ENCODE measurements at places on chromosomes 7 and 10. TPM values are rescaled to one million over a fixed set of nuclear protein-coding genes. Genes with fewer than 3 reads are reported as not detected.

Gene FRA10AC1
- 13.2 TPM for total RNA-seq

Gene CPN1
- total RNA-seq, result not detected

Gene RBP3
- total RNA-seq, result not detected

Gene HYAL4
- total RNA-seq, result not detected

Gene NUDCD3
- 105 TPM for total RNA-seq

GRCh38 chr10:58817201-58817846, 304.7 kb downstream of the BICC1 start:
- no peak for DNase-seq
- no peak overlapping the region for H3K4me3 ChIP-seq
- no peaks in the 10 kb centered on the region for H3K27me3 ChIP-seq
- H3K27ac ChIP-seq, result no peak overlapping the region
- peaks cover 58% of the 10 kb centered on the region for H3K4me1 ChIP-seq
- H3K36me3 ChIP-seq, result peaks cover 18% of the 10 kb centered on the region

DNA sequence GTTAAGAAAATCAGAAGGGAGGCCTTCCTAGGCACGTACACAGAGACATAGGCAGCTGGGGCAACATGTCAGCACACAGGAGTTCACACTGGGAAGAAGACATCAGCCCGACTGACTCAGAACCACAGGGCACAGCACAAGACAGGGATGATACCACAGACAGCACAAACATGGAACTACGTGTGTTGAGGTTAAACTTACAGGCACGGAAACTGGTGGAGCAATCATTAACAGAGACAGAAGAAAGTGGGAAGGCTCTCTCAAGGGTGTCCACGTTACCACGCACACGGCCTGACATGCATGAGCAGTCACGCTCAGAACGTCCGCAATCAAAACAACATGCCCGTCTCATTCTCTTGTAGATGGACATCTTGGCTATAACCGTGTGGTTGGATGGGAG, 636.4 kb downstream of the KCNMA1 start:
- no peak for DNase-seq
- H3K4me1 ChIP-seq, result peaks cover 14% of the 10 kb centered on the region
- no peak overlapping the region for H3K27ac ChIP-seq
- peaks cover 4% of the 10 kb centered on the region for H3K36me3 ChIP-seq

DNA sequence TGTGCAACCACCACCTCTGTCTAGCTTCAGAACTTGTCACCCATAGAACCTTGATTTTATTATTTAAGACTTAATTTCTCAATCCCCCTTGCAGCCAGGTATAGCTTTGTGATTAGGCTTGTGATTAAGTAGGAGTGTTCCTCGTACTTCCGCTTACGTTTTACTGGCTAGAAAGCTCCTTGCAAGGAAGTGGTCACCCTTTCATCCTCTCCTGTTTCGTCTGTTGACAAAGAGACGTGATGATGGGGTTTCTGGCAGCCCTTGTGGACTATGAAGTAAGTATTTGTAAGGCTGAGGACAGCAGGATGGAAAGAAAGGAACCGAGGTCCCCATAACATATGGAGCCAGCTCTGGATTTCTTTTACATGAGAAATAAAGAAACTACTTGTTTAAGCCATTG, 86.5 kb upstream of the KDM7A start:
- no peak for DNase-seq
- H3K4me1 ChIP-seq, result no peaks in the 10 kb centered on the region
- peaks cover 7% of the 10 kb centered on the region for H3K27me3 ChIP-seq

DNA sequence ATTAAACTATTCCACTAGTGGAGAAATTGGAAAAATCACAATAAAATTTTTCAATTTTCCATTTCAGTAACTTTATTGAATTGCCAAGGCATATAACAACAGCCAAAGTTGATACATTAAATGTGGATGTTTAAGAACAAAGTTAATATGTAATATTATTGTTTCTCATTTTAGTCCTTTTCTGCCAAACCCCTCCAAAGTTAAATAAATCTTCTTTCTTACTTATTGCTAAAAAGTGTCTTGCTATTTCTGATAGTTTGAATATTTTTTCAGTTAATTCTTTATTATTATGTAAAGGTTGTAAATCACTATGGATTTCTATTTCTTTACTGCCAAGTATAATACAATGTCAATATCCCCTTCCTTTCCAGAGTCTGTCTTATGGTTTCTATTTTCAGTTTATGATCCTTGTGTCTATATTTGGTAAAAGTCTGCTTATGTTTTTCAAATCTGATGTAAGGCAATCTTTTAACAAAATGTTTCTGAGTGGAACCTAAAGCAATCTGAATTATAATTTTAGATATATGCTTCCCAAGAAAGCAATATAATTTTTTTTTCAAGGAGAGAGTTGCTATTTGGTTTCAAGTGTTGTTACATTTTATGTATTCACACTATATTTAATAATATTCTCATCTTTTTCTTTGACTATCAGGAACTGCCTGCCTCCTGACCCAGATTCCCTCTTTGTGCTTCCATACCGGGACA, 80.3 kb upstream of the RHOBTB1 start:
- H3K27me3 ChIP-seq, result peaks cover 11% of the 10 kb centered on the region
- H3K27ac ChIP-seq, result peak overlapping the region; percentile 22
- H3K36me3 ChIP-seq, result no peaks in the 10 kb centered on the region
- no peak overlapping the region for H3K4me3 ChIP-seq
- DNase-seq, result no peak
- H3K4me1 ChIP-seq, result peaks cover 11% of the 10 kb centered on the region

DNA sequence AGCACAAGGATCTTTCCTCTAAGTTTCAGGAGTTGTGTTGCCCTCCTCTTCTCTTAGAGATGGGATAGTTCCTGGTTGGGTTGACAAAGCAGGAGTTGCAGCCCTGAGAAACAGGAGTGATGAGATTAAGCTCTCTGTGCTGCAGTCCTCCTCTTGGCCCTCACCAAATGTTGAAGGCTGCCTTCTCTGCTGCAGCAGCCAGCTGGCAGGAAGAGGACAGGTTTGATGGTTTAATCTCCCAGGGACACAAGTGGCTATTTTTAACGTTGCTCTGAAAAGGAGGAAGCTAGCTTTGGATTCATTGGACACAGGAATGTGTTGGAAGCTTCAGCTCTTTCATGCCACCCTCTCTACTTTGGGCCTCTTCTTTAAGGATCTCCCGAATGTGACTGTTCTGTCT, 9.4 kb downstream of the STRIP2 start:
- no peak for DNase-seq
- peaks cover 4% of the 10 kb centered on the region for H3K36me3 ChIP-seq
- H3K4me3 ChIP-seq, result no peak overlapping the region
- H3K27me3 ChIP-seq, result no peaks in the 10 kb centered on the region

- no peak overlapping the region for H3K4me3 ChIP-seq
- peaks cover 8% of the 10 kb centered on the region for H3K36me3 ChIP-seq
- H3K4me1 ChIP-seq, result peaks cover 20% of the 10 kb centered on the region
- peak overlapping the region; percentile 74 for H3K27ac ChIP-seq
- H3K27me3 ChIP-seq, result no peaks in the 10 kb centered on the region
Observed at GRCh38 chr10:124701881-124702656, 42.1 kb downstream of the FAM53B start.

DNA sequence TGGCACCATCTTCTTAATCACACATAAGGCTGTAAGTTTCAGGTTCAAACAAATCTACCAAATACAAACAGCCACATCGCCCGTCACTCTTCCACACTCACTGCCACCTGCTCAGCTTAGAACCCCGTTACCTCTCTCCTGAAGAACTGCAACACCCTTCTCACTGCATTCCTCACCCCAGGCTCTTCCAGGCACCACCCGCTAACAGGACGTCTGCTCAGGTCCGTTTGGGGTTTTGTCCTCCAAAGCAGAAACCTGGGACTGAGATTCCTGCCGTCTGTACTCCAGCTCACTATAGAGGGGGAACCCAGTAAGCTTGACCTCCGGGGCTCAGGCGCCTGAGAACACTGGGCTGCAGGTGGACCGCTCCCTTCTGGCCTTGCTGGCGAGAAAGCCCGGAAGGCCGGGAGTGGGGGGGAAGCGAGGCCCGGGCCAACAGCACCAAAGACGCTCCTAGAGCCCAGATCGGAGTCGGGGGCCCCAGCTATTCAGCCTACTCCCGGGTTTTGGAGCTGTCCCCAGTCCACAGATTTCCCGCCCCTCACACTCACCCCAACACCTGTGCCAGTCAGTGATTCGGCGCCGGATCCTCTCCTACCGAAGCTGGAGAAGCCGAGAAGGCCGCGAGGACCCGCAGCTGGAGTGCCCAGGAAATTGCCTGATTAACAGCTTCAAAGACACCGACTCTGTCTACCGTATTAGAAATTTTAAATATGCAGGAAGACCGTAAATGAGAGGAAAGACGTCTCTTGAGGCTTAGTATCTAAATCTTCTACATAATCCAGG, at the start of gene AP3M1:
AP3M1 (minus strand) TSS at position 625 of the 786 bp plus-strand sequence. CDS start 12,449 bp downstream, outside the sequence.
- no peak within 1 kb of the TSS for H3K27ac ChIP-seq
- no peak within 1 kb of the TSS for H3K4me3 ChIP-seq
- no peak for DNase-seq
- peaks cover 2% of the 10 kb centered on the region for H3K36me3 ChIP-seq
- H3K27me3 ChIP-seq, result no peaks in the 10 kb centered on the region
- H3K4me1 ChIP-seq, result peaks cover 34% of the 10 kb centered on the region

GRCh38 chr10:5125315-5126044, 31.3 kb downstream of the AKR1C3 start:
- no peaks in the 10 kb centered on the region for H3K4me1 ChIP-seq
- H3K27me3 ChIP-seq, result peaks cover 3% of the 10 kb centered on the region
- no peaks in the 10 kb centered on the region for H3K36me3 ChIP-seq
- H3K27ac ChIP-seq, result no peak overlapping the region
